ENCODE measurements at places on chromosomes 7 and 10.

DNA sequence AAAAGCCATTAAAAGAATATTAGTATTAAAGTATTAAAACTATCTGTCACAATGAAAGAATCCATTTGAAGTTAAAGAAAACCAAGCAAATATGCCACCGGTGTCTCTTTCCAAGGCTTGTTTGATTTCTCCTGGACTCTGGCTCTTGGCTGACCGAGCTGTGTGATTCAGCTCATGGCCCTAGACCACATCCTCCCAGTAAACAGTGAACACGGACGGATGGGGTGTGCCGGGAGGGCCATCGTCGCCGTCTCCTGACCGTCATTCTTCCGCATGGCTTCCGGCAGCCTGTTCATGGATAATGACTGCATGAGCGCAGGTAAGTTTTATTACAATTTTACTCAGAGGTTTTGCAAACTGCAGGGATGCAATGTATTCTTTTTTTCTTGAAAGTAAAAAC is 218.5 kb downstream of the DNAJB6 start:
- DNase-seq, result no peak

GRCh38 chr7:17685141-17685540 is 255.2 kb downstream of the SNX13 start:
- no peak for DNase-seq

GRCh38 chr7:19322002-19322401 is 176.8 kb upstream of the FERD3L start:
- no peak for DNase-seq

GRCh38 chr7:132116369-132116768 is 459.9 kb downstream of the PLXNA4 start:
- DNase-seq, result no peak

GRCh38 chr7:121505540-121506182 is 109.6 kb upstream of the FAM3C start:
- DNase-seq, result no peak

DNA sequence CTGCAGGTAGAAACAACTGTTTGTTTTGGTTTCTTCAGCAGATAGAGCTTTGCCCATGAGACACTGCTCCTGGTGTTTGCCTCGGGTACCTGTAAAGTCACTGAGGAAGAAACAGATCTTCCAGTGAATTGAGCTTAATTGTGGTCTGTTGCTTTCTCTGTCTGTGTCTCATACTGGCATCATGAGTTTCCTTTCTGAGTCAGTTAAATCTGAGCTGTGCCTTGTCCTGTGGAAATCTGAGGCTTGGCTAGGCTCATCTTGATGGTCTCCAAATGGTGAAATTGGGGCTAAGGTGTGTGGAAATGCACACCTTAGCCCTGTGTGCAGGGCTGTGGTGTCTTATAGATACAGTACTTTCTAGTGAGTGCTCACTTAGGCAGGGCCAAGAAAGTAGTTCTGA is 67.4 kb downstream of the GBF1 start:
- no peak for DNase-seq

- DNase-seq, result no peak
These were observed 227.0 kb downstream of the RPS24 start for GRCh38 chr10:78260680-78261079.

- no peak for DNase-seq
These were observed 187.8 kb downstream of the PARD3 start for GRCh38 chr10:34627331-34627730.

DNA sequence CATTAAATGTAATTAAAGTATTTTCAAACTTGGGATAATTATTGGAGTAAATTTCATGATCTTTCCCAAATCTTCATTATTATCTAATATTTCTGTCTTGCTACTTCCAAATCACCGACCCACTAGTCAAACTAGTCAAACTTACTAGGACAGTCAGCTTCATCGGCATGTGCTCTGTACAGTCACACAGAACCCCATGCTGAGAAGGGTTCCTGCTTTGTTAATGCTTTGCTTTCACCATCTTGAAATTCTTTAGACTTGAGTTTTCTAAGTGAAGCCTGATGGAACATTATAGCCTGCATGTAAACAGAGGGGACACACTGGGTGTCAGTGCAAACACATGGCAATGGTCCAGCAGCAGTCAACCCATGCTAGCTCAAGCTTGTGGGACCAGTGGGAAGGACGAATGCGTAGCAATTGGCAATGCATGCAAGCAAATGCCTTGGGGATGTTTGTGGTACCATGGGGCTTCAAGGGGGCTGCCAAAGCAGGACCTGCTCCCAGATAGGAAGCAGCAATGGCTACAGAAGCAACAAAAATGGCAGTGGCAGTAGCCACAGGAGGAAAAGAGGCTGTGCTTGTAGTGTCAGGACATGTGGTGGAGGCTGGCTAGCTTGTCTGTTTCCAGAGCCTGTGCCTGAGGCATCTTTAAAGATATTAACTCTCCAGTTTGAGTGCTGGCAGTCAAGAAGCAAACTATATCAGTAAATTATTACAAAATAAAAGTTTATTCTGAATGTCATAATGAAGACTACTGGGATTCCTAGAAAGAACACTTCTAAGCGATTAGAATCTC is 441.1 kb upstream of the SEMA3D start:
- no peak for DNase-seq

DNA sequence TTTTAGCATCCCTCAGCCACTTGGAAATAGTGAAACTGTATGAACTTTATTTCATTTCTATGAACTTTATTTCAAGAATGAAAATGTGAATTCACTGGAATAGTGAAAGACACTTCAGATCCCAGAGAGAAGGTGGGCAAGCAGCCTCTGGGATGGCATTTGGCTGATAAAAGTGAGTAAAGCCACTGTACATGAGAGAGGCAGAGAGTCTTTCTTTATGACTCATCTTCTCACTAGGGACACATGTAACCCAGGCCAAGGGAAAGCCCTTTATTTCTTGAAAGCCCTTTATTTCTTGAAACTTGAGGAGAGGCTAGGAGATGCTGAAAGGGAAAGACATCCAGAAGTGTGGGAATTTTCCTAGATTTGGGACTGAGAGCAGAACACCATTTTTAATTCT is 148.9 kb upstream of the SMIM30 start:
- no peak for DNase-seq

DNA sequence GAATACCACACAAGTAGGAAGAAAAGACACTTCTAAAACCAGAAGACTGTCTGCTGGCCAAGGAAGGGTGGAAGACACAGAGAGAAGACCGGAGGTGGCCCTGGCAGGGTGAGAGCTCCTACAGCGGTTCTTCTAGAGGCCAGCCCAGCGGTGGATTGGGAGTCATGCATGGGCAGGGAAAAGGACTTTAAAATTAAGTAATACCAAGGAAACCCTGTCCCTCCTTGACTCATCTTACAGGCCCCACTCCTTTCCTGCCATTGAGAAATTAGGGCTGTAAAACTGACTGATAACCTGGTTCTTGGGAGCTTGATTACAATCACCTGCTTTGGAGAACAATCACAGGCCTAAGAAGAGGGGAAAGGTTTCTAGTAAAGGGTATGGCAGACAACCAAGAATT is 16.1 kb downstream of the CALML3 start:
- no peak for DNase-seq

DNA sequence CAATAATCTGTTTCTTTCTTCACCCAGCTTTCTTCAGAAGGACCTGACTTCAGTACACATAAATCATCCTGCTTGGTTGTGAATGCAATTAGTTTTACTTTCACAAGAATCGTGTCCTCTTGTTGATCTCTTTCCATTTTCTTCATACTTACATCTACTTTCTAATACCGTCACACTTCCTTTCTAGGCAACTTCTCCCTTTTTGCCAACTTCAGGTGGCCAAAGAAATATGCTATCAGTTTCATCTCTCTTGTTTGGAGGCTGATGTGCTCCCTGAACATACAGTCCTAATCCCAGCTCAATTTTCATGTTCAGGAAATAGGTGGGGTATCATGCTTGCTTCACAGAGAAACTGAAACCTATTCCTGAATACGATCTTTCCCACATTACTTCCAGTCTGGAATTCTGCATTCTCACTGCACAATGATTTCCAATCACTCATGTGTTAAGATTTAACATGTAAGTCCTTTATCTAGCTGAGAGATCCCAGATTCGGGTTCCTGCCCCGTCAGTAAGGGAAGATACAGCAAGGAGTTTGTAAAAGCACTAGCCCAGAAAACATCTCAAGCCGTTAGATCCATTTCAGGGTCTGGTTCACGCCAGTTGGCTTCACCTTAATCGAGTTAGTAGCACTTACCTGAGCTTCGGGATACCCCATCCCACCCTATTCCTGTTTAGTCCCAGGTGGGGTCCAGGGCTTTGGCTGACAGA is 994 bp downstream of the SLC25A28 start:
- DNase-seq, result no peak

DNA sequence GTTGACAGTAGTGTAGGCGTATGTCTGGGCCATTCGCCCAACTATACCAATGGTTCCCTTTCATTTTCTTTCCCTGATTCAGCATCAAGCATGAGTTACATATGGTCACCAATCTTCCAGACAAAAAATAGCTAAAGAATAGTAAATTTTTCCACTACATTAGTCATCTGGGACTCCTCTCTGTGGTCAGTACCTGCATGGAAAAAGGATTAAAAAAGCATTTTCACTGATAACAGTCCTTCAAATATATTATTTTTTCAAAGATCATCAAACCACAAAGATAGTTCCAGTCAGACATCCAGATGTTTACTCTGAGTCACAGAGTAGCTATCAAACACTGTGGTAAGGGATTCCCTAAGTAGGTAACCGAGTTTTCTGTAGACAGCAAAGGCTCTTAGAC is 302.6 kb upstream of the SEMA3D start:
- no peak for DNase-seq

All from stimulated activated CD4-positive, alpha-beta T cell treated with anti-CD3 and anti-CD28 coated beads, Interleukin-12 subunit alpha, Interleukin-12 subunit beta, amount 100 ng/mL, for 24 hours (primary cell).